Right renal cortex interstitium (tissue), 3 donors: ENCODE measurements at places on chromosomes 7 and 10. TPM values are rescaled to one million over a fixed set of nuclear protein-coding genes. Genes with fewer than 3 reads are reported as not detected.

ATOH7 gene
- polyA plus RNA-seq = 0.95 TPM

- DNase-seq = no peak
Measured at GRCh38 chr7:2823130-2823529, 21.0 kb downstream of the GNA12 start.

APBB1IP gene
- 1.8 TPM for polyA plus RNA-seq

CD36 gene
- 35.3 TPM for polyA plus RNA-seq

GNB2 gene
- polyA plus RNA-seq = 210 TPM

- no peak for DNase-seq
Measured at GRCh38 chr7:37419496-37419895, 29.2 kb downstream of the ELMO1 start.

DNA sequence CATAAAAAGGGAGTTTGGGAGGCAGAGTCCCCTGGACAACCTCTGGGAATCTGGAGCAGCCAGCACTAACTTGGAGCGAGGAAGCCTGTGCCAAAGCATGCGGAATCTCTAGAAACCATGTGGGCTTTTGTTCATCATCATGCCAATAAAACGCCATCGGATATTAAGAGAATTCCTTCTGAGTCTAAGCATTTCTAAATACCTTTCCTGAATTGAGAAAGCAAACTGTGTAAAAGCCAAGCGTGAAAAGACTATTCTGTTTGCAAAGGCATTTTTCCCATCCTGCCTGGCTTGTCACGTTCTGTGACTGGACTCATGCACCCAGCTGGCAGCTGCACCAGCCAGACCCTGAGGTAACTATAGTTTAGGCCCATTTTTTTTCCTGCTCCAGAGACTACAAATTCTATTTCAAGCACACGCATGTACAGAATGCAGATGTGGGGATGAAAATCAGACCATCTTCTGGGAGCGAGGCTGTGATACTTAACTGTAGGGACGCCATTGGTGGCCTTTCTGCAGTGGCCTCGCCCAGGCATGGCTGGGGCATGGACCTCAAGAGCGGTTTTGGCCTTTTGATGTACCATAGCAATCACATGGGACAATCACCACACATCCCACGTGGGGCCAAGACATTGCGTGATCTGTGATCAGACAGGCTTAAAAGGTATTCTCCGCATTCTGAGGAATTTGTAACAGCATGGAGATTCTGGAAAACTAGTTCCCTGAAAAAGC, 218.9 kb downstream of the KIAA1217 start:
- DNase-seq = no peak

DNA sequence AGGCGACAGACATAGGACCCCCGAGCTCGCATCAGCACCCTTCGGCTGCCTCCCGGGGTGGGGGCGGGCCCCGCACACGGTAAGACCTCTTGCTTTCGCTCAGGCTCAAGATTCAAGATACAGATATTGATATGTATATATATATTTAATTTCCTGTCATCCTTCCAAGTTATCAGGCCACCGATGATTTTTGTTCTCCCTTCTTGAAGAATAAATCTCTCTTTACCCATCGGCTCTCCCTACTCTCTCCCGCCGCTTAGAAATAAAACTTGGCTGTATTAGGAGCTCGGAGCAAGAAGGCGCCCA, 603 bp downstream of the ADRA2A start:
- DNase-seq = no peak

PSTK gene
- 11.8 TPM for polyA plus RNA-seq

GRCh38 chr10:103111031-103111917, 81.8 kb downstream of the NT5C2 start:
- peak; percentile 17 for DNase-seq

GRCh38 chr7:99137411-99138180, 6.3 kb downstream of the SMURF1 start:
- no peak for DNase-seq

CLDN4 gene
- polyA plus RNA-seq = 76.4 TPM

- DNase-seq = no peak
Measured at GRCh38 chr10:57654856-57655255, 612.8 kb downstream of the IPMK start.

DNA sequence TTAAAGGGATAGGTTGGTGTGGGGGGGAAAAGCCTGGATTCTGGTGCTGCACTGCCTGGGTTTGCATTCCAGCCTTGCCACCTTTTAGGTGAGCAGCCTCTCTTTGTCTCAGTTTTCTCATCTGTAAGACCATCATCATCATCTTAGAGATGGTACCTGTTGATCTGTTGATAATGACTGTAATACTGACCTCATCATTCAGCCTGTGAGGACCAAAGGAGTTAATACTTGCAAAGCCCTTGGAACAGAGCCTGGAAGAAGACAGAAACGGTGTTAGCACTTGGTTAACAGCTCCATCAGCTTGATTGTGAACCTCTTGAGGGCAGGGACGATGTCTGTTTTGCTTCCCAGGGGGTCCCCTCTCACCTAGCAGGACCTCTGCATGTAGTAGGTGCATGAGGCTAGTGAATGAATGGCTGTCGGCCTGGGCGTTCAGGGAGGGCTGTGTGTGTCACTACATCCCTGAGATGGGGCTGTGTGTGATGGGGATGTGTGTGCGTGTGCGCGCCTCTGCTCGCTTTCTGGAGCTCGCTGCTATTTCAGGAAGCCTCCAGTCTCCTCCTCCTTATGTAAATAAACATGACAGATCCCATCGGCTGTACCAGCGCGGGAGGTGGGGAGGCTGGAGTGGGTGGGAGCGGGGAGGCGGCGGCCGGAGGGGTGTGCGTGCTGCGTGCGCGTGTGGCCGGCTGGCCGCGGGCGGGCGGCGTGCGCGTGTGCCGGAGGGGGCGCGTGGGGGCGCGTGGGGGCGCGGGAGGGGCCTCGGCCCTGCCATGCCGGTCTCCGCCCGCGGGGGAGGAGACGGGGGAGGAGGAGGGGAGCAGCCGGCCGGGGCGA, 61.2 kb downstream of the NEURL1 start:
- DNase-seq = no peak

DNA sequence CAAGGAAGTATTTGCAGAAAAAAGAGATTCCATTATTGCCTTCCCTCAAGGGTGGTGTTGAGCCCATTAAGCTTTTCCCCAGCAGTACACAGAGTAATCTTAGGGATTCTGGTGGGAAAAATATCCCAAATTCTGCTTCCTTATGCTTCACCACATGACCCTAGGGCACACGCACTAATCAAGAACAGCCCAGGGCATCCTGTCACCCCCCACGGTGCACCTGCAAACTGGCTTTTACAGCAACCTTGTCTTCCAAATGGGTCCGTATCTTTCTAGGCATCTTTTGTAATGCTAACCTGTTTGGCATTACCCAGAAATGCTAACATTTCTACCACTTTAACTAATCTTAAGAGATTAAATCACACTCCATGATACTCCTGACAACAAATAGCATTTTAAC, 926 bp upstream of the C7orf33 start:
- no peak for DNase-seq

MKI67 gene
- polyA plus RNA-seq = 58.4 TPM

DNA sequence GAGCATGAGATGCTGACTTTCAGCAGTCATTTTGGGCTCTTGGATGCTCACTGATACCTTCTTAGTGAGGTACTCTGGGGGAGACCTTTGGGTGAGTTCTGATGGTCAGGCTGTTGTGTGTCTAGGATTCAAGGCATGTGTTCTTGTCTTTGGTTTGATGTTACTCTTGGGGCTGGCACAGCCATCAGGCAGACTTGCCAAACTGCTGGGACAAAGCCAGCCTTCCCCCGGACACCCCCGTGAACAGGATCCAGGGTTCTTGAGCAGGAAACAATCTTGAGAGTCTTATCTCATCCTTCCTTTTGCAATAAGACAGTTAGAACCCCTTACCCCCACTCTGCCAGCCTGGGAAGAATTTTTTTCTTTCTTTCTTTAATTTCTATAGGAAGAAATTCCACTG, 42.2 kb downstream of the SUFU start:
- DNase-seq = no peak

- no peak for DNase-seq
Measured at GRCh38 chr10:124462348-124462695, 699 bp downstream of the LHPP start.

GRCh38 chr10:105950410-105950809, 1214.1 kb downstream of the SORCS1 start:
- no peak for DNase-seq

- no peak for DNase-seq
Measured at GRCh38 chr7:29078311-29079260, 67.8 kb downstream of the CPVL start.

PFKP gene
- polyA plus RNA-seq = 24.2 TPM

GRCh38 chr10:126972635-126973414, 67.6 kb downstream of the DOCK1 start:
- peak; percentile 80 for DNase-seq

DNA sequence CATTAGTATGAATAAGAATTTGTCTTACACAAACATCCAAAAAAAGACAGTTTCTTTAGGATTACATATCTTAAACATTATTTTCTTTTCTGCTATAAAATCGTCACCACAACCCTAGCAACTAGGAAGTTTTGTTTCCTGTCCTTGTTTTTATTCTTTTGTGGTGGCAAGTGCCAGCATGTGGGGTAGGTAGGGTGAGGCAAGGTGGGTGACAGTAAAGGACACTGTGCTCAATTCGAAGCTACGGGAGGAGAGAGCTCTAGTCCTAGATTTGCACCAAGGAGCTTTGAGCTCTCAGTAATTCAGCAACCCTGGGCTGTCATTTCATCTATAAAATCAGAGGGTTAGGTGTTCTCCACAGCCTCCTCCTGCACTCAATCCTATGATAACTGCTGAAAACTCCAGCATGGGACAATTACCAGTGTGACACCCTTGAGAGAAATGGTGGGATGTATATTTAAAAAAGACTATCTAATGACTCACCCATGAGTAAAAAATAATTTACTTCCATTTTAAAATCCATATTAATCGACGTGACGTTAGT, 187.1 kb downstream of the FAM107B start:
- DNase-seq = no peak
